CD4-positive, alpha-beta T cell treated with Interleukin-17A for 1 hour (primary cell): ENCODE measurements at places on chromosomes 2 and 18.

DNA sequence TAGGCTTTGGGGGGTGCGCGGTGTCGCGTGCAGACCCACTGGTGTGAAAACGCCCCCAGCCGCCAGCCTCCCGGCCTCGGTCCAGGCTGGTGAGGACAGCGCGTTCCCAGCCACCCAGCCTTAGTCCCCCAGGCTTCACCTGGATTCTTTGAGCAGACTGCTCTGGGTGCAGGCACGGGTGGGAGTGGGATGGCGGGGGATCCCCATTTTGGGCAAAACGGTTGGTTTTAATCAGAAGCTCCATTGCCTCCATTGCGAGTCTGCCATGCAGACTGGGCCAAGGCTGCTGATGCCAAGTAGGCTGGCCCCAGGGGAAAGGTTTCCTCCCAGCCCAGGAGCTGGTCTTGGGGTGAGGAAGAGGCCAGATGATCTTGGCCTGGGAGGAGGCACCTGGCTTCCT is 445 bp downstream of the MLPH start:
- DNase-seq = no peak

DNA sequence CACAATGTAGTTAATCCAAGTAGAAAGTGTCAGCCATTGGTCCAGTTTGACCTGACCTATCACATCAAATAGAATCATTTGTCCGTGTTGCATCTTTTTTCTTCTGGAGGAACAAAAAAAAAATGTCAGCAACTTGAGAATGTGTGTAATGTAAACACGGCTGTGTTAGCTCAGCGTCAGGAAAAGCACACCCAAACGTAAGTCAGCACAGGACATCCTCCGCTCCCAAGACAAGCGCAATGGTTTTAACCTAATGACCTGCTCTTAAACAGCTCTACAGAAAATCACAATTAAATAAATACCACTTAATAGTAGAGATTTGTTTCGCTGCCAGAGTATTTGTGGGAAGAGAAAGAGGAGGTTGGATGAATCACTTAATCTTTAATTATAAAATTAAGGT is 59.4 kb downstream of the OSR1 start:
- no peak for DNase-seq

DNA sequence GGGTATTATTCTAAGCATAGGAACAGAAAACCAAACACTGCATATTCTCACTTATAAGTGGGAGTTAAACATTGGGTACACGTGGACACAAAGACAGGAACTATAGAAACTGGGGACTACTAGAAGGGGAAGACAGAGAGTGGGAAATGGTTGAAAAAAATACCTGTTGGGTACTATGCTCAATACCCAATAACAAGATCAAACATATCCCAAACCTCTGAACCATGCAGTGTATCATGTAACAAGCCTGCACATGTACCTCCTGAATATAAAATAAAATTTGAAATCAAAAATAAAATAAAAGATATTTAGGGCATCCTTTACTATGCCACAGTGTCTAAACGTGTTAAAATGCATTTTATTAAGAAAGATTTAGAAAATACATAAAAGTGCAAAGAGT is 221.0 kb upstream of the TFPI start:
- no peak for DNase-seq

GRCh38 chr18:8765783-8766463 is 60.6 kb downstream of the MTCL1 start:
- DNase-seq = no peak

- peak; percentile 22 for DNase-seq
Measured at GRCh38 chr2:98601532-98602132, 6.7 kb downstream of the COA5 start.

- DNase-seq = no peak
Measured at GRCh38 chr2:109526442-109526970, 87.3 kb downstream of the SEPTIN10 start.

DNA sequence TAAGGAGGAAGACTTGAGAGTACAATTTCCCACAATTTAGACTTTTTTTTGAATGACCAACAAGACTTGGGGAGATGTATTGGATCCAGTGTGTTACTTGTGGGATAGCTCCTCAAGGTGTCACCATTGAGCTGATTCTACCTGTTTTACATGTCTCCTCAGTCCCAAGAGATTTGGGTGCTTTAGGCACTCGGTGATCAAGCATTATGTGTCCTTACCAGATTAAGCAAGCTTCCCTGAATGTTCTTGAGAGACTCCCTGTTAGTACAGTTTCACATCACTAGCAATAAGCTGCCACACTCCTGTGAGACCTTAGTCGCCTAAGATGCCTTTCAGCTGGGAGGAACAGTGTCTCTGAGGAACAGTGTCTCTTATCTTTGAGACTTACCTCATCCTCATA is 384.3 kb upstream of the SYT4 start:
- no peak for DNase-seq

DNA sequence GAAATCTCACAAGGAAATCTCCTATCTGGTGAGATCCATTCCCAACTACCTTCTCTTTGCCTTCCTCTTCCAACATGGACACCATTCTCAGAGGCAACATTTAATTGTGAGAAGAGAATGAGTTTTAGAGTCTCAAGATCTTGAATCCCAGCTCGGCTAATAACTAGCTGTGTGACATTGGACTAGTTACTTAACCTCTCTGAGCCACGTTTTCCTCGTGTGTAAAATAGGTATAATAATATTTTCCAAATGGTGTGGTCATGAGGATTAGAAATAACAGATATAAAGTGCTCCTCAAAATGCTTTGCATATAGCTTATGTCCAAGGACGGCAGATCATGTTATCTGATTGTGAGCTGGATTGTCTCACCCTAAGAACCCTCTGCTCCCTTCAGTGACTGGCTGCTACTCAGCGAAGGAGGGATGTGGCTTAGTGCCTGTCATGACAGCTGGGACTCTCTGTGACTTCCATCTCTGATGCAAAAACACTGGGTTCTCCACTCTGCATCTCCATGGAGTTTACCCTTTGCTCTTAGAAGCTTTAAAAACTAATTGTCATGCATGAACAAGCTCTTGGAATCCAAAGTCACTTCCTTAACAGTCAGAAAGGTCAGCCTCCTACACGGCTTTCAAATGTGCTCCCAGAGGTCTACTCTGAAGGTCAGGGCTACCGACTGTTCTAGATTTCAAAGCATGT is 38.4 kb upstream of the MRPL19 start:
- no peak for DNase-seq

DNA sequence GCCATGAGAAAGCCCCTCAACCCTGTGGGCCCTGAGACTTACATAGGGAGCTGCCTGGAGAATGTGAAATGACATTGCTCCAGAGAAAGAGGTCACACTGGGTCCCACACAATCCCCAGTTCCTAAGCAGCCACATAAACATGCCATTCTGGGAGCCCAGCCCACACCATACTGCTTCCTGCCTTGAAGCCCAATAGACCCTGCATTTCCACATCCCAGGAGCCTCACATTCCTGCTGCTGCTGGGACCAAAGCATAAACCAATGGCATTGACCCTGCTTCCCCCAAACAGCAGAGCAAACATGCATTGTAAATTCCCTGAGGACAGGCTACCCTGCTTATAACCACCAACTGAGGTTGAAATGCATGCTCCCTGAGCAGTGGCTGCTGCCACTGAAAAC is 1117.6 kb upstream of the SLC39A10 start:
- no peak for DNase-seq

GRCh38 chr2:219142329-219142728 is 18.3 kb downstream of the NHEJ1 start:
- no peak for DNase-seq

- no peak for DNase-seq
Measured at GRCh38 chr2:5954509-5954908, 262.3 kb downstream of the SOX11 start.

DNA sequence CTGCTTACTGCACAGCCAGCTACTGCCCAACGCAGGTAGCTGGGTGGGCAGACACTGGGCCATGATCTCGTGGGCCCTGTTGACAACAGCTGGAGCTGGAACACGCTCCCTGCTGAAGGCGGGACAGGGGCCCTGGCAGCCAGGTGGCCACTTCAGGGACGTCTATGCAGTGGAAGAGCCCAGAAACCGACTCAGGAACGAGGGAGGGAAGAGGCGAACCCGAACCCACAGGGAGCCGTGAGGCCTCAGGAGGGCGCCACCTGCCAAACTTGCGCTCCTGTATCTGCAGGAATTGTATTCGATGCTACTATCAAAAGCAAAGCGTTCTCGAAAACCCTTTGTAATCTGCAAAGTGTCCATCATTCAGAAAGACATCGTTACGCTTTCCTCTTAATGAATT is 198.4 kb downstream of the EIPR1 start:
- DNase-seq = no peak

GRCh38 chr18:54813305-54813704 is 15.0 kb upstream of the RAB27B start:
- no peak for DNase-seq

DNA sequence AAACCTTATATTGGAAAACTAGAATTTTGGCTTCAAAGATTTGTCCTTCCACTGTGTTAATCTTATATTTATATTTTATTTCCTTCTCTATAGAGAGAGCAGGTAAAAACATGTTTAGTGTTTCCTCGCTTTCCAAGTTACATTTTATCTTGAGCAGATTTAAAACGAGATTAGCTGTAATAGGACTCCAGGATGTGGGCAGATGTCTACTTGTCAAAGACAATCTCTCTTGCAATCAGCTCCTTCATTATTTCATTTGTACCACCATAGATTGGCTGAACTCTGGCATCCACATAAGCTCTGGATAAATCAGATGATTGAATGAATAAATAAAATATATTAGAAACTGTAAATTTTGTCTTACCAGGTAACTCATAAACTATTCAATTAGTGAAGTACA is 17.5 kb upstream of the KANSL1L start:
- no peak for DNase-seq

DNA sequence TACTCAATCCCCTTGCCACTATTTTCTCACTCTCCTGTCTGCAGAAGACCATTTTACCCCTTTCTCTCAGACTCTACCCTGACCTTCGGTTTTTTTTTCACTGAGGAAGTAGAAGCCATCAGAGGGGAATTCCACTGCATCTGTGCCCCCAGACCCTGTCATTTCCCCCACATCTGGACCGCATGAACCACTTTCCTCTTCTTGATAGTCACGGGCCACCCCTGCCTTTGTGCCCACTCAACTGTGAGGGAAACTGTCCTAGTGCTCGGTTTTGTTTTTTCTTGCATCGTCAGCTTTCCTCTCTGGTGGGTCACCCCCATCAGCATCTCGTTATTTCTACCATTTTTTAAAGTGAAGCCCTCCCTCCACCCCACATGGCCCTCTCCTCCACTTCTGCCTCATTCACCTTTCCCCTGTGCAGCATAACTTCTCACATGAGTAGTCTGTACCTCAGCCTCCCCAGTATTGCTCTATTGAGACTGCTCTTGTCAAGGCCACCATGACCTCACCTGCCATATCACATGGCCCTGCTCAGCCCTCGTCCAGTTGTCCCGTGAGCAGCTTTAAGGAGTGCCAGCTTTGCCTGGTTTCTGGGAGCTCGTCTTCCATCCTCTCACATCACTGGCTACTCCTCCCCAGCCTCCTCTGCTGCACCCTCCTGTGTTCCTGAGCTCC is 32.4 kb downstream of the TMEM87B start:
- no peak for DNase-seq

- no peak for DNase-seq
Measured at GRCh38 chr2:173119944-173120343, 44.3 kb downstream of the MAP3K20 start.

DNA sequence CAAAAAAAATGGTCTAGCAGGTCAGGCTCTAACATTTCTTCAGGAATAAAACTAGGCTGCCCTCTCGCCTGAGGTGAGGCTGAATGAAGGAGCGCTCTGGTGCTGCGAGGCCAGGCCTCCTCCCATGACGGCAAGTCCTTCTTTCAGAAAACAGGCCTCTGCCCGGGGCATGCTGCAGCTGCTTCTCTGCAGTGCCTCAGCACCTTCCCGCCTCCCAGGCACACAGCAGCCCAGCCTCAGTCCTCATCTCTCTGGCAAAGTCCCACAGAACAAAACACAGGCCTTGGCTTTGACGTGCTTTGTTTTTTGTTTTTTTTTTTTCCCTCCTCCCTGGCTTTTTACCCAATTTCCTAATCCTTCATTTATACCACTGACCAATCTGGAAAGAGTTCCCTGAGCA is 74.8 kb downstream of the BCL11A start:
- DNase-seq = no peak

GRCh38 chr2:43421194-43421593 is 174.6 kb downstream of the THADA start:
- no peak for DNase-seq

DNA sequence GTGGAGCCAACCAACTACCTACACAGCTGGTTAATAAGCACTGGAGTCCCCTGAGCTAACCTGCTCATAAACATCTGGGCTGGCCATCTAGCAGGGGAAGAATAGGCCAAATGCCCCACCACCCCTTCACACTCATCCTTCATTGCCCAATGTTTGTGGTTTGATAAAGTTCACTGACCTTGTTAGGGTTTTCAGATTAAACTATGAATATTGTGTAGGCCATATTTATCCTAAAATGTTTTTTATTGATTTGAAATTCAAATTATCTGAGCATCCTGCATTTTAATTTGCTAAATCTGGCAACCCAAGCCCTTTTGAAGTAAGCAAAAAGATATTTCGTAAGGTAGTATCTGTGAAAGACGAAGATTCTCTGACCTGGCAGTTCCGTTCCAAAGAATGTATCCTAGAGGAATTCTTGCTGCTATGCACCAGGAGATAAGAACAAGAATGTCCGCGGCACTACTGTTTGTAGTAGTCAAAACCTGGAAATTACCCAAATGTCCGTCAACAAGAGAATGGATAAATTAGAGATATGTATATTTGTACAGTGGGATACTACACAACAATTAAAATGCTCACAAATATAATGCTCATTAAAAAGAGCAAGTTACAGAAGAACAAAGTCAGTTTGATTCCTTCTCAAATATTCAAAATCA is 5.8 kb upstream of the TLK1 start:
- no peak for DNase-seq

DNA sequence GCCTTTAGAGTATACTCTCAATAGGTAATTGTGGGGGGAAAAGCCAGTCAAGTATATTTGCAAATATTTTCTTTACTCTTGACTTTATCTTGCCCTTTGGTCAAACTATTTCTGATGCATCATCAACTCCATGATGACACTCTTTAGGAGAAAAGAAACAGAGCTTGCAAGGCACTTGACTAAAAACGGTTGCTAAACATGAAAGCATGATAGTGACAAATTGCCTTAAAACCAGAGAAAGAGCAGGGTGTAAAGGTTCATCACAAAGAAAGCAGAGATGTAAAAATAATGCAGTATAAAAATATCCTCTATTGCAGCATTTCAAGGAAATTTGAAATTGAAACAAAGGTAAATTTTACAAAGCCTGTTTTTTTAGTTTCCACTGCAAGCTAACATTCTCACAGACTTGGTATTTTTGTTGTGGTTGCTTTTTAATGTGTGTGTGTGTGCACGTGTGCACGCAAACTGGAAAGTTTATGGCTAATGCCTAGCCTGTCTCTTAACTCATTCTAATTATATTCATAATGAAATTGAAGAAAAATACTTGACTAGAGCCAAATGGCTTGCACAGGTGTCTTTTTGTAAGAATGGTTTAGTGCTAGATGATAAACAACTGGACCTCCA is 503.6 kb downstream of the ARHGAP15 start:
- DNase-seq = no peak
